ENCODE measurements at places on chromosomes 1 and 21.
A peak's percentile ranks its signal among the peaks of the same experiment; 100 is the strongest.

DNA sequence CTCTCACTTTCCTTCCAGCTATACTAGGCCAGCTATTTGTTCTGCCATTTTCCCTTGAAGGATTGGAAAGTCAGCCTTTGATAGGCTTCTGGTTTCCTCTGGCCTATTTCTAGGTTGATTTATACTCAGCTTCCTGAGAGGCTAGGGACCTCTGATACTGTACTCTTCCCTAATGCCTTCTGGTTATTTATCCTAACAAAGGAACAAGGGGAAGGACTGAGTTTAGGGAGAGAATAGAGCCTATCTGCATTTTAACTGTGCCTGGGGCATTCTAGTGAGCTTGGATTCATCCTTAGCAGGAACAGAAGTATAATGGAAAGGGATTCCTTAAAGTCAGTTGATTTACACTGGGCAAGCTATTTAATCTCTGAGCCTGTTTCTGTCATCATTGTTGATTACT is 11.8 kb upstream of the TMEM39B start:
- no peak for DNase-seq

- no peak for DNase-seq
Measured at GRCh38 chr1:246651012-246651695, 73.1 kb upstream of the SCCPDH start.

- no peak for DNase-seq
Measured at GRCh38 chr1:204480515-204480914, 14.1 kb downstream of the PIK3C2B start.

DNA sequence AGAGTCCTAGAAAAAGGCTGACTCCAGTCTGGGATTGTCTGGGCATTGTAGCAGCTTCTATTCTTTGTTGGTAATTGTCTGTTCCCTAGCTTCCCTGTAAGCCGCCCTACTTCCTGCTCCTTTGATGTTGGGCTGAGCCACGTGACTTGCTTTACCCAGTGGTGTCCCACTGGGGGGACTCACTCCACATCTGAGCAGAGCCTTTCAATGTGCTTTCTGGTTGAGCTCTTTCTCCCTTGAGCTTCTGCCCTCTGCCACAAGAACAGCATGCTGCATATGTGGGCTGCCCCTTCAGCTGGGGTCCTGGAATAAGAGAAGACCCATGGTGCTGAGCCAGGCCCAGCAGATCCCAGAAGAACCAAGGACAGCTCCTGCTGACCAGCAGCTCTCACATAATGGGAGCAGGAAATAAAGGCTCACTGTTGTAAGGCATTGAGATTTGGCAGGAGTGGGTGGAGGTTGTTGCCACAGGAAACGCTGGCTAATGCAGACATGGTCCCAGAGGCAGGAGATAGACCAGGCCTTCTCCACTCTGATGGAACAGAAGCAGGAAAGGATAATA is 276.3 kb upstream of the GJB5 start:
- DNase-seq, result peak; percentile 58

- no peak for DNase-seq
Measured at GRCh38 chr1:153058154-153058553, 842 bp upstream of the SPRR2A start.

DNA sequence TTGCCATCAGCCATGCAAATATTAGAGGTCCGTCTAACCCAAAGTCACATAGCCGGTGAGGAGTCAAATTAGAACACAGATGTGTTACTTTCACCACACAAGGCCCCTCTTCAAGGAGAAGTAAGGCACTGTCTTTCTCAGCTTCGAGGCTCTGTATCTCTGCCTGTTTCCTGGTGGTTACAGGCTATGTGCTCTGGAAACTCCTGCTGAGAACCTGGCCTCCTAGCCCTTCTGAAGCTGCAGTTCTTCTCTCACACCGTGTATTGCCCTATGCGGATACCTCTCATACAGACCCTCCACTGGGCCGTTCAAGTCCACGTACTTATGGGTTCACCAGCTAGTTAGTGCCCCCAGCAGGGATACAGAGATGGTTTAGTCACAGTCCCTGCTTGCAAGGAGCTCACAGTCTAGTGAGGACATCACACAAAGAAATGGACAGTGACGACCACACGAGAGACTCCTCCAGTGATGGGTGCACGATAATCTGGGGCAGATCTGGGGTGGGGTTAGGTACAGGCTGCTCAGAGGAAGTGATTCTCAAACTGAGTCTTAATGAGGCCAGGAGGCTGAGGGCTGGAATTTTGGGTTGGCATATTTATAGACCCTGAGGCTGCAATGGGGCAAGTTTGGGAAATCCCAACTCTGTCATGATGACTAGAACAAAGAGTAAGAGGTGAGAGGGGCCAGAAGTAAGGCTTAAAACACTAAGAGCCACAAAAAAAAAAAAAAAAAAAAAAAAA is 22.8 kb upstream of the ELOA start:
- no peak for DNase-seq

GRCh38 chr1:47233186-47233585 is 1.2 kb upstream of the TAL1 start:
- DNase-seq, result no peak

DNA sequence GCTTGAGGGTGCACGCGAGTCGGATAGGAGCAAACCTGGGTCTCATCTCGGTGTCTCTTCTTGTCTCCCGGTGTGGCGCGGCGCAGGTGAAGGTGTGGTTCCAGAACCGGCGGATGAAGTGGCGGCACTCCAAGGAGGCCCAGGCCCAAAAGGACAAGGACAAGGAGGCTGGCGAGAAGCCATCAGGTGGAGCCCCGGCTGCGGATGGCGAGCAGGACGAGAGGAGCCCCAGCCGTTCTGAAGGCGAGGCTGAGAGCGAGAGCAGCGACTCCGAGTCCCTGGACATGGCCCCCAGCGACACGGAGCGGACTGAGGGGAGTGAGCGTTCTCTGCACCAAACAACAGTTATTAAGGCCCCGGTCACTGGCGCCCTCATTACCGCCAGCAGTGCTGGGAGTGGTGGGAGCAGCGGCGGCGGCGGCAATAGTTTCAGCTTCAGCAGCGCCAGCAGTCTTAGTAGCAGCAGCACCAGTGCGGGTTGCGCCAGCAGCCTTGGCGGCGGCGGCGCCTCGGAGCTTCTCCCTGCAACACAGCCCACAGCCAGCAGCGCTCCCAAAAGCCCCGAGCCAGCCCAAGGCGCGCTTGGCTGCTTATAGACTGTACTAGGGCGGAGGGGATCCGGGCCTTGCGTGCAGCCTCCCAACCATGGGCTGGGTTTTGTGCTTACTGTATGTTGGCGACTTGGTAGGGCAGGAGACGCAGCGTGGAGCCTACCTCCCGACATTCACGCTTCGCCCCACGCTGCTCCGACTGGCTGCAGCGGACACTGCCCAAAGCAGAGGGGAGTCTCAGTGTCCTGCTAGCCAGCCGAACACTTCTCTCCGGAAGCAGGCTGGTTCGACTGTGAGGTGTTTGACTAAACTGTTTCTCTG is 5.1 kb downstream of the HLX start:
- peak; percentile 90 for DNase-seq

DNA sequence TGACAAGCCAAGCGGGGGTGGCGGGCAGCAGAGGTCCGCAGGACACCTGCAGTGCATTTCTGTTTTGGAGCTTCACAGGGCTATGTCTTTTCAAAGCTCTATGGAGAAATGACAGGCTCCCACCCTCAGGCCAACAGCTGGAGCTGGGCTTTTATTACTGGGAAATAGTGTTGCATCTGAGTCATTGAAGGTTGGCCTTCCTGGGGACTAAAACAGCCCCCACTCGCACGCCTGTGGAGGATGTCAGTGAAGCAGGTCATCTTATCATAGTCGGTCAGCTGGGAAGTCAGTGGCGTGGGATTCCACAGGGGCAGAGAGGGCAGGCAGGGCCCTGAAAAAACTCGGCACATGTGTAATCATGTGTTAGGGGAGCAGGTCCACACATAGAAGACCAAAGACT is 55.3 kb downstream of the NTPCR start:
- peak; percentile 86 for DNase-seq

- DNase-seq, result no peak
Measured at GRCh38 chr1:8665833-8666232, 151.6 kb downstream of the RERE start.

GRCh38 chr21:31730712-31731055 is 1.2 kb downstream of the SCAF4 start:
- peak; percentile 60 for DNase-seq

GRCh38 chr1:205597691-205598314 is 34.0 kb downstream of the ELK4 start:
- DNase-seq, result peak; percentile 32

GRCh38 chr1:32757213-32757895 is 54.8 kb upstream of the SYNC start:
- DNase-seq, result no peak

DNA sequence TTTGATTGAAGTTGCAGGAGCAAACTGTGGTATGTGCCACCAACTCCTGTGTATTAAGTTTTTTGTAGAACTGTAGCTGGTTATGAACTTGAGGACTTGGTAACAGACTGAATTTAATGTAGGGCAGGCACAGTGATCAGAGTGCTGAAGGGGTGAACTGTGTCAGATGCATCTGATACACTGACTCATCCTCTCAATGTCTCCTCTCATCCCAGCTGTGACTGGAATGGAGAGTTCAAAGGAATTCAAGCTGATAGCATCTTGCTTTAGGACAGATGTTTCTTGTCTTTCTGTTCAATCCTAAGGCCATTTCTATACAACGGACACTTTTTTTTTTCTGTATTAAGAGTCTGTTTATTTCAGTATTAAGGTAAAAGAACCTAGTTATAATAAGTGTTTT is 25.0 kb upstream of the GBP1 start:
- no peak for DNase-seq

DNA sequence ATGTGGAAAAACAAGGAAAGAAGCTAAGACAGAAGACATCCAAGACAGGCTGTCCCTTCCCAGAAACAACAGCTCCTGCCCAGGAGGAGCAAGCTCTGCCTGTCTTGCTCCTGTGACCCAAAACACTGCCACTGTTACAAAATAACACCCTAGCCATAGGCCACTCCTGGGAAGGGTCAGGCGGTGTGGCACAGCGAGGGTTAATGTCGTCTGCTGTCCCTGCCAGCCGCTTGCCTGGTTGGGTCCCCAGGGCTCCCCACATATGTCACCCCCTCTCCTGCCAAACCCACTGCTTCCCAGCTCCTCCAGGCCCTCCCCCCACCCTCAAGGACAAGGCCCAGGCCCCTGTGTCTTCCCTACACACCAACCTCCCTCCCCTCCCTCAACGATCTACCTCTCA is 3.9 kb upstream of the NHLH1 start:
- DNase-seq, result no peak

- no peak for DNase-seq
Measured at GRCh38 chr1:173506437-173506836, 29.3 kb downstream of the PRDX6 start.

DNA sequence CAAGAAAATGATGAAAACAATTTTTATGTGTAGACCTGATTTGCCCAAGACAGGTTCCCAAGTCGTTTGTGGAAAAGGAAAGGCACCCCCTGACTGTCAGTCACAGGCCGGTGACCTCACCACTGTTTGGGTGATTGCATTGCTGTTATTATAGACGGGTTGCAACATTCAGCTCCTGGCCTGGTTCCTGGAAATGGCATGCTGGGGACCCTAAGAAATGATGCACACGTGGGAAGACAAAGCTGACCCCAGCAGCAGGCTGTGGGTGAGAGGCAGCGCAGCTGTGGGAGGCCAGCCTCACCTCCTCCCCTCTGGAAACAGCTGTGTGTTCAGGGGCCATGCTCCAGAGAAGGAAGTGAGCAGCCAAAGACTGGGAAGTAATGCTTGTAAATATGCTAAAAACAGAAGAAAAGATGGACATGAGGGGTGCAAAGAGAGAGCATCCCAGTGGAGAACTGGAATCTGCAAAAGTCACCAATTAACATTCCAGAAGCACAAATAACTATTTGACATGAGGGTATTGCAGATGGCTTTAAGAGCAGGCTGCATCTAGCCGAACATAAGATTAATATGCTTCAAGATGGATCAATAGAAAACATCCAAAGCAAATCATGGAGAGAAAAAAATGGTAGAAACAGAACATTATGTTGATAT is 23.4 kb upstream of the ABCG1 start:
- DNase-seq, result no peak

GRCh38 chr1:166350490-166350889 is 183.7 kb upstream of the FAM78B start:
- DNase-seq, result no peak

GRCh38 chr1:37741130-37741529 is 23.8 kb downstream of the EPHA10 start:
- peak; percentile 38 for DNase-seq
